ENCODE measurements at places on chromosomes 16 and 17.

DNA sequence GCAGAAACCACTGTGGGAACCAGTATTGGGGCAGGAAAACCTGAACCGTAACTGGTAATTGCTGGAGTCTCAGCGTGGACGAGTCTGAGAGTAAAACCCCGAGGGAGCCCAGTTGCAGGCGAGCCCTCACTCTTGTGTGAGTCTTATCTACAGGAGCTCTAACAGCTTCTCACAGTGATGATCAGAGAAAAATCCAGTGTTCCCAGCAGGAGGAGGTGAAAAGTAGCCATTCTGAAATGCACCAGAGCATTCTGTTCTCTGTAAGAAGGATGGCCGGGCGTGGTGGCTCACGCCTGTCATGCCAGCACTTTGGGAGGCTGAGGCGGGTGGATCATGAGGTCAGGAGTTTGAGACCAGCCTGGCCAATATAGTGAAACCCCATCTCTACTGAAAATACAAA lies 161.2 kb downstream of the COPRS start:
- no peak for DNase-seq

- DNase-seq = no peak
Measured at GRCh38 chr17:33318241-33318640, 25.1 kb upstream of the ASIC2 start.

DNA sequence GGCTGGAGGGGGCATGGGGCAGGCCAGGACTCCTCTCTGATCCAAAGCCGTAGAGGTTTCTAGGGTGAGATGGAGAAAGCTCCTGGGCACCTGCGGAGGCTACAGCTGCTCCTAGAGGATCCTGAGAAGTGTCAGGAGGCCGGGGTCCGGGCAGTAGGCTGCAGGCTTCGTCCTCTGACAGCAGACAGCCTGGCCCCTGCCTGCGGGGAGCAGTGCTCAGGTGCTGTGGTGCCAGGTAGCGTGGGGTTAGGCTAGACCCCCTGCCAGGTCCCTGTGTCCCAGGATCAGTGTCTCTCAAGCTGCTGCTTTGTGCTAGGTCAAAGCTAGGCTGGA lies 1.5 kb upstream of the MRPS34 start:
- no peak for DNase-seq

DNA sequence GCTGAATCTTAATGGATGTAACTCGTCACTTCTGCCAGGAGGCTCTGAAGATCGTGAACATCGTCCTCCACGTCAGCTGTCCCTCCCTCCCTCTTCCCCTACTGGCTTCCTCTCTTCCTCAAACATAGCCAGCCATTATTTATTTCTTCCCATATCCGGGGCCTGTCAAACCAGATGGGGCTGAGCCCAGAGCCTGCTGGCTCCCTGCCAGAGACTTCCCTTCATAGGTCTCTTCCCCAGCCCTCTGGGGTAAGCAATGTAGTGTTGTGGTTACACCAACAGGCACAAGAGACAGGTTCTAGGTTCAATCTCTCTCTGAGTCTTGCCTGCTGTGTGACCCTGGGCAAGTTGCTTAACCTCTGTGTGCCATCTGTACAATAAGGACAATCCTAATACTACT lies 40.1 kb upstream of the ZFP90 start:
- DNase-seq = no peak

GRCh38 chr17:28669918-28670317 lies 7.9 kb downstream of the SUPT6H start:
- no peak for DNase-seq

- no peak for DNase-seq
Measured at GRCh38 chr17:37146086-37147064, 197.6 kb downstream of the AATF start.

GRCh38 chr16:2246301-2246885 lies 5.0 kb downstream of the ECI1 start:
- no peak for DNase-seq

DNA sequence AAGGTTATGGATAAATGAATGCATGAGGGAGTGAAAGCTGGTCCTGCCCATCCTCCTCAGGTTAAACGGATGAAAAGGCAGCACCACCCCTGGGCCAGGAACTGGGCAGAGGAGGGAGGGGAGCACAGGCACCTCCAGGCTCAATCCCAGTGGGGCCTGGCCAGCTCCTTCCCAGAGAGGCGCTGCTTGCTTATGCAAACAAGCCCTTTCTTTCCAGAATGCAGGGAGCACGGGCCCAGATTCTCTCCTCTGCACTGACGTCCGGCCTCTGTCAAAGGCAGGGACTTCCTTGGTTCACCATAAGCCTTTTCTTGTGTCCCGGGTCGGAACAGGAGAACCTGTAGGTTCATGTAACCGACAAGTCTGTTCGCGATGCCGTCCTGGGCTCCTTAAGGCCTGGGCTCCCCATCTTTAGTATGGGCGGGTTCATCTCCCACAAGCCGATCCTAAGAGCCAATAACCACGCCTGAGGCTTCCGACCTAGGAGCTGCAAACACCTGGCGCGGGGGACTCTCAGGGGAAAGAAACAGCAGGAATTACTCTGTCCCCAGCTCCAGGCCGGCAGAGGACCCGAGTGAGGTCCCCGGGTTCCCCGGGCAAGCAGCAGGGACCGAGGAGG lies 16.3 kb downstream of the ENPP7 start:
- DNase-seq = no peak

DNA sequence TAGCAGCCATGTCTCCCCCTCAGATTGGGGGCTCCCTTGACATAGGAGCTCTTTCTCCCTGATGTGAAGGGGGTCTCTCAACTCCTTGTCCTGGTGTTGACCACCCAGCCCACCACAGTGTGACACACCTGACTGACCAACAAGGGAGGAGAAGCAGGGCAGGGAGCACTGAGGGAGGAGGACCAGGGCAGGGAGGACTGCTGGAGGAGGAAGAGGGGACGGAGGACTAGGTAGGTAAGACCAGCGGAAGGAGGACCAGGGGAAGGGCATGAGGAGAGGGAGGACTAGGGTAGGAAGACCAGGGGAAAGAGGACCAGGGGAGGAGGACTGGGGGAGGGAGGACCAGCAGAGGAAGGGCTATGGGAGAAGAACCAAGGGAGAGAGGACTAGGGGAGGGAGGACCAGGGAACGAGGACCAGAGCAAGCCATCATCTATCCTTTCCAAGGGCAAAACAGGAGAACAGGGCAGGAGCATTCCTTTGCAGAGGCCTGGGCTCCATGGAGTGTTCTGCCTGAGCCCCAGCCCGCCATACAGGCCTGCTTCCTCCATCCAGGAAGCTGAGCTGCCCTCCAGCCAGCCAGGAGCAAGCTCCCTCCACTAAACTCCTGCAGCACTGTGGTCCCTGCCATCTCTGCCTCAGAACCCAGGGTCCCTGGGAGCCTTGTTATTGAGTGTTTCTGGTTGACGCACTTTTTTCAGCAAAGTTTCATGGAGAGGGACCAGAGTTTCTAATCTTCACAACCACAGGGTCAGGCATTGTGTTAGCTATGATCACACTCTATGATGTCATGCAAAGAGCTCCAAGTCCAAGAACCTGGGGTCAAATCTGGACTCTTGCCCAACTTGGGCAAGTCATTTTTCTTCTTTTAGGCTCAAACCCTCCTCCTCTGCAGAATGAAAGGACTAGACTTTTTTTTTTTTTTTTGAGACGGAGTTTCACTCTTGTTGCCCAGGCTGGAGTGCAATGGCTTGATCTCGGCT lies 15.4 kb upstream of the KRT17 start:
- no peak for DNase-seq
